T follicular helper cell (primary cell): ENCODE measurements at places on chromosomes 12 and 14.

DNA sequence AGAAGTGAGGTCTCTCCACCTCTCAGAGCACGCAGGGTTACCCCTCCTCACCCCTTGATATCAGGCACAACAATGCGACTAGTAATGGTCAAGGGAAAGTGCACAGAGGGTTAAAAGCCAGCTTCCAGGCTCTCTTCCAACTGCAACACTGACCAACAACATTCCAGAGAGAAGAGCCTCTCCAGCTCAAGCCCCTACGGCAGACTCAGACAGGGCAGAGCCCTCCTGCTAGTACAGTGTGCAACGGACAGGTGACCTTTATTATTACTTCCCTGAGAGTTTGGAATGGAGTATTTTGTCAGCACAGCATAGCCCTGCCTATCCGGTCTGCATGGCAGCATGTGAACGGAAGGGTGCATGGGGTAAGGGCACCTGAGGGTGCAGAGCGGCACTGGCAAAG lies 73.0 kb downstream of the PTPN21 start:
- DNase-seq, result no peak

DNA sequence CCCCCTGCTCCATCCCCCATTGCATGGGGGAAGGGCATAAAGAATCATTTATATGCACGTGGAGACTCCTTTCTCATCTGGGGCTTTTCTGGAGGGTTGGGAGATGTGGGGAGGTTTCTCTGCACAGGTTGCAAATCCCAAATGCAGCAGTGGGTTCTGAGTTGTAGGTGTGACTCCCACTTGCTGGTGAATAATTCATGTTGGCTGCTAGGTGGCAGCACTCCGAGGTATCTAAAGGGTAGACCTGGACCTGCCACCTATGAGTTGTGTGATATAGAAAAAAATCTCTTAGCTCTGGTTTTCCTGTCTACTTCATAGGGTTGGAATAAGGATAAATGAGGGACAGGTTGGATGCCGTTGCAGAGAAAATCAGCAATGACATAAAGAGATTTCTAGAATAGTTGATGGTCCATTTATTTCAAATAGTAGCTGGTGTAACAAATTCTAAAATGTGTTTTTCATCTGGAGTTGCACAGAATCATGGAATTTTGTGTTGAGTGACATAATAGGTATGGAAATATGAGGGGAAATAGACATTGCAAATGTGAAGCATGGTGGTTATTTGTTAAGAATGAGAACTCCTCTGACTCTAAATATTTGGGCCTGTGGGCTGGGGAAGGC lies 4.6 kb downstream of the MARCHF9 start:
- no peak for DNase-seq

GRCh38 chr14:24935796-24936195 lies 114.2 kb downstream of the STXBP6 start:
- no peak for DNase-seq

- no peak for DNase-seq
Measured at GRCh38 chr14:104546591-104547309, 32.8 kb upstream of the C14orf180 start.

- DNase-seq, result no peak
Measured at GRCh38 chr12:93011100-93011499, 82.0 kb upstream of the EEA1 start.

GRCh38 chr14:105060751-105061427 lies 4.3 kb downstream of the GPR132 start:
- DNase-seq, result no peak

DNA sequence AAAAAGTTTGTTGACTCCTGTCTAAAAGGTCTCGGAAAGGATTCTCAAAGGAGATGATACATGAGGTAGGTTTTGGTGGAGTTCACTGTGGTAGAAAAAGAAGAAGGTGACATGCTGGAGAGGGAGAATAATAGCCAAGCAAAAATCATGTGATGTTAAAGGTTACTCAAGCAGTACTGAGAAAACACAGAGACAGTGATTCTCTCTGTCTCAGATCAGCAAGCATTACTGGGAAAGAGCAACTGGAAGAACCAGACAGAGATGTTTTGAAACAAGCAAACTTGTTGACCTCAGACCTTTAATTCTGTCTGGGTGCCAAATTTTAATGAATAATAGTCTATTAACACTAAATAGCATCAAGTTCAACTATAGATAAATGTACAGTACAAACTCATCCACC lies 183.5 kb upstream of the PLEKHG7 start:
- DNase-seq, result no peak

DNA sequence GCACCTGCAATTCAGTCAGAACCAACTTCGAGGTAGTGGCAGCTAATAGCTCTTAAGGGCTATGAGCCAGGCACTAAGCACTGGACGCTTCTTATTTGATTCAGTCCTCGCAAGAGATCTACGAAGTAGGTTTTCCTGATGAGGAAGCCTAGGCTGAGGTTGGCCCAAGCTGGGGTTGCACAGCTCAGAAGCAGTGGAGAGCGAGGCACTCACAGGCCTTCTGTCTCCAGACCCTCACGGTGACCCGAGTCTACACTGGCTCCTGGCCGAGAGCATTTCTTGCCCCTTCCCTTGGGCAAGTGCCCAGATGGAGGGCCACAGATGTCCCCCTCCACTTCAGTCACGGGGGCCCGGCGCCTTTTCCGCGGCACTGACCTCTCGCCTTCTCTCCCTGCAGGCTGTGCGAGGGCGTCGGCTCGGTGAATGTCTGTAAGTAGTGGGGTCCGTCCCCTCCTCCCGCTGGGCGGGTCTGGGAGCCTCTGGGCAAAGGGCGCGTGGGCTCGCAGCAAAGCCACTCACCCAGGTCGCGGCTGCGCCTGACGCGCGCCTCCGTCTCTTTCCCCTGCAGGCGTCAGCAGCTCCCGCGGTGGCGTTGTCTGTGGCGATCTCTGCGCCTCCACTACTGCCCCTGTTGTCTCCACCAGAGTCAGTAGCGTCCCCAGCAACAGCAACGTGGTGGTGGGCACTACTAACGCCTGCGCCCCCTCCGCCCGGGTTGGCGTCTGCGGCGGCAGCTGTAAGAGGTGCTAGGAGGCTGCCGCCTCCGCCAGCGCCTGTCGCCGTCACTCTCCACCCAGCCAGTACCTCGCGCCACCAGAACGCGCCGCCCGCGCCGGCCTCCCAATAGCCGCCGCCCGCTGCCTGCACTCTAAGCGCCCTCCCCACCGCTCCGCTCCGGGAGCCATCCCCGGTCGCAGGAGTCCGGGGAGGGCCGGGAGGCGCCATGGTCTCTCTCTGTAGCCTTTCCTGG lies 13.1 kb downstream of the KRT83 start:
- DNase-seq, result peak; percentile 7

DNA sequence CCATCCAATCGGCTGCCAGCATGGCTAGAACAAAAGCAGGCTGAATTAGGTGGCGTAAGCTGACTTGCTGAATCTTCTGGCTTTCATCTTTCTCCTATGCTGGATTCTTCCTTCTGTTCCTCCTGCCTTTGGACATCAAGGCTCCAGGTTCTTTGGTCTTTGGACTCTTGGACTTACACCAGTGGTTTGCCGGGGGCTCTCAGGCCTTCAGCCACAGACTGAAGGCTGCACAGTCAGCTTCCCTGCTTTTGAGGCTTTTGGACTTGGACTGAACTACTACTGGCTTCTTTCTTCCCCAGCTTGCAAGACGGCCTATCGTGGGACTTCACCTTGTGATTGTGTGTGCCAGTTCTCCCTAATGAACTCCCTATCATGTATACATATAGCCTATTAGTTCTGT lies 42.0 kb downstream of the RPS6KA5 start:
- no peak for DNase-seq

DNA sequence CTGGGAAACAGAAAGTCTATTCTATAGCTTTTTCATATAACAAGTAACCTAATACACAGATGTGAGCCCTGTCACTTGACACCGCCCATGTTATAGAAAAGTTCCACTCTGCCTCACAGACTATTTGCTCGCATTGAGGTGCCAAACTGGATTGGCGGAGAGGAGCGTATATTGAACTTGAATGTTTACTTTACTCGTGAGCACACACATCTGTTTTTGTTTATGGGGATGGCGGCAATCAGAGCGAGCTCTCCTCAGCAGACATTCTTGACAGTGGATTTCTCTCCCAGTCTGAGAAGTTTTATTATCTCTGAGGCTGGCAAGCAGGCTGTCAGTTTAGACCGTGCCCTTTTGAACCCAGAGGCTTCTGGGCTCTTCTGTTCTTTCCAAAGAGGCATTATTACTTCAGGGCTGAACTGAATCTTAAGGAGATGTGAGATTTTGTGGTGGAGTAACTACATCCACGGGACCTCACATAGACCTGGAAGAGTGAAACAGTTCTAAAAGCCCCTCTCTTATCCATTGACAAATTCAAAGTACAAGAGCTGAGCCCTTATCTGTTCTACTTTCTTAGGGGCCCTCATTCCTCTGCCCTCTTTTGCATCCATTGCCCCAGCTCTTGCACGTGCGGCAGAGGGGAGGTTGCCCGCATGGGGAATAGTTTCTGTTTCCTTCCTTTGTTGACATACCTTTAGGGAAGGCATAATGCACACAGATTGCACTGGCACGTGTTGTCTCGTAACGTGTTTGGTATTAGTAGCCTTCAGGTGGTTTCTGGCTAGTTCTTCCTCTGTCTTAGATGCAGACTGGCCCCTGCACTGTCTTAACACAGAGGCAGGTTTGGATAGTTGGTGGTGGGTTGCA lies 68.2 kb downstream of the DRAM1 start:
- DNase-seq, result no peak

DNA sequence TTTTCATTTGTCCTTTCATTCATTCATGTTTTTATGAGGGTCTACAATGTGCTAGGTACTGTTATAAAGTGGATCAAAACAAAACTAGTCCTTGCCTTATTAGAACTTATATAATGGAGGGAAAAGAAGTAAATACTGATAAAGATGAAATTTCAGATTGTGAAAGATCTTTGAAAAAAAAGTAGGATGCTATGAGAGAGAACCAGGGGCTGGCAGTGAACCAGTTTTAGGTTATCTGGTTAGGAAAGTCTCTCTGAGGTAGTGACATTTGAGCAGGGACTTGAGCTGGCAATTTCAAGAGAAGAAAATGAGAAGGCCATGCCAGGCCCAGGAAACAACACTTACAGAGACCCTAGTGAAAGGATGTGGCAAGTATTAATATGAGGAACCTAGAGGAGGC lies 57.3 kb upstream of the E2F7 start:
- no peak for DNase-seq

- DNase-seq, result no peak
Measured at GRCh38 chr12:68800294-68800693, 7.7 kb upstream of the MDM2 start.

- no peak for DNase-seq
Measured at GRCh38 chr12:23659131-23659530, 290.3 kb downstream of the SOX5 start.

DNA sequence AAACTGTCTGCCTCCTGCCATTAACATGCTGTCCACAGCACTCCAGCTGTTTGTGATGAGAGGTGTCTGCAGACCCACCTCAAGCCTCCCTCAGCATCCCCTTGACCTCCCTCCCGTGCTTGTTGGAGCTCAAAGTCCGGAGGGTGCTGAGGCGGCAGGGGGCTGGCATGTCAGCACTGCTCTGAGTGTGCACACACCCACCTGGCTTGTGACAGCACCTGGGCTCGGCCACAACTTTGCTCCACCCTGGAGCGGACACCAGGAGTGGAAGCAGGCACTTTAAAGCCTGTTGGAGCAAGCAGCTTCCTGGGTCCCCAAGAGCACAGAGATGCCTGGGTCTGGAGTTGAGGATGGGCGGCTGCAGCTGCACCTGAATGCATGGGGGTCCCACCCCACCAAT lies 20.9 kb downstream of the SERPINA3 start:
- DNase-seq, result no peak

GRCh38 chr12:26576266-26576665 lies 256.7 kb downstream of the ITPR2 start:
- DNase-seq, result no peak

GRCh38 chr12:113485330-113485729 lies 13.7 kb upstream of the LHX5 start:
- no peak for DNase-seq

- DNase-seq, result no peak
Measured at GRCh38 chr12:6061660-6062059, 62.8 kb downstream of the VWF start.

DNA sequence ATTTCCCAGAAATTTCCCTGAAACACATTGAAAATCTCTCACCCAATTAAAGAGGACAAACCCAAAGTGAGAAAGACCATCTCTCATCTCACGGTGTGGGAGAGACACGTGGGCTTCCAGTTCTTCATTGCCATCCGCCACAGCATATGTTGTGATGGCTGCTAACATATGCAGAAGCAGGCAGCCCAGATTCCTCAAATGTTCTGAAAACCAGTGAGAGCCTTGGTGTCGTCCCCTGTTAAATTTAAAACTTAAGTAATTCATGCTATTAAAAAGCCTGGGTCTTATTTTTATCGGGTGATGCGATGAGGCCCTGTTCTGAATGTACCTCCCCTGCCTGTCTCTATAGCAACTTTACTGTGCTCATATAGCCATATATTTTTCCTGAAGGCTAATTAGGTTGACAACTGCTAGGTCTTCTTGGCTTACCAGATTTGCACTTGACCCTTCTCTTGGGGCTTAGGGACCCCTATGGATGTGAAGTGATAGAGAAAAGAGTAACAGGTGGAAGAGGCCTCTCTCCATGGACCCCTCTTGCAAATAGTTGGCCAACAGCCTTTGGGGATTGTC lies 2.8 kb upstream of the FGF6 start:
- DNase-seq, result no peak

DNA sequence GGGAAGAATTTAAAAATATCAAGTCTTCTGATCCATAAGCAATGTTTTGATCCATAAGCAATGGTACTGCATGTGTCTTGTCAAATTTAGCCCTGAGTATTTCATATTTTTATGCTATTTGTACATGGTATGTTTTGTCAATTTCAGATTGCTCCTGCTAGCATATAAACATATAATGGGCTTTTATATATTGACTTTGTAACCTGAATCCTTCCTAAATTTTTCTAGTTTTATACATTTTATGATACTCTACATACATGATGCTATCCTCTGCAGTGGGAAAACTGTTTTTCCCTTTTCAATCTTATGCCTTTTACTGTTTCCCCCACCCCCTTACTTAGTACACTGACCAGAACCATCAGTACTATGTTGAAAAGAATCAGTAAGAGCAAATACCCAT lies 75.1 kb downstream of the R3HDM2 start:
- DNase-seq, result no peak

- no peak for DNase-seq
Measured at GRCh38 chr14:70888681-70889175, 18.5 kb upstream of the PCNX1 start.

- DNase-seq, result no peak
Measured at GRCh38 chr14:90054803-90055202, 7.0 kb upstream of the KCNK13 start.

DNA sequence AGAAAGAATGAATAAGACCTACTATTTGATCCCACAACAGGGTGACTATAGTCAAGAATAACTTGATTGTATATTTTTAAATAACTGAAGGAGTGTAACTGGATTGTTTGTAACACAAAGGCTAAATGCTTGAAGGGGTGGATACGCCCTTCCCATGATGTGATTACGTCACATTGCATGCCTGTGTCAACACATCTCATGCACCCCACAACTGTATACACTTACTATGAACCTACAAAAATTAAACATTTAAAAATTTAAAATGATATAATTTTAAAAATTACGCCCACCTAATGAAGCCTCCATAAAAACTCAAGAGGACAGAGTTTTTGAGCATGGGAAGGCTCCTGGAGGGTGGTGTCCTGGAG lies 94.5 kb downstream of the SCARB1 start:
- no peak for DNase-seq
